Smooth muscle cell of the umbilical artery (primary cell): ENCODE measurements at places on chromosomes 12 and 14. TPM values are rescaled to one million over a fixed set of nuclear protein-coding genes. Genes with fewer than 3 reads are reported as not detected.

The NRL gene
- 0.30 and 0.69 TPM in 2 replicates for total RNA-seq

The TMEM119 gene
- 2.3 and 24.9 TPM in 2 replicates for total RNA-seq

The ORMDL2 gene
- 16.1 and 19.9 TPM in 2 replicates for total RNA-seq

The SERPINA10 gene
- not detected in 2 replicates for total RNA-seq

The IFT43 gene
- 22.6 and 34.1 TPM in 2 replicates for total RNA-seq

The ACSM4 gene
- total RNA-seq: not detected in 2 replicates

The KLRK1 gene
- total RNA-seq: not detected in 2 replicates

The RERG gene
- total RNA-seq: 0.14 and 0.30 TPM in 2 replicates

The CCDC177 gene
- not detected in 2 replicates for total RNA-seq

The GNPTAB gene
- total RNA-seq: 56.4 and 76.3 TPM in 2 replicates

The PCK2 gene
- 26.7 TPM in 2 replicates for total RNA-seq

The MAP3K9 gene
- total RNA-seq: 0.59 and 1.4 TPM in 2 replicates

The NAP1L1 gene
- total RNA-seq: 237 and 415 TPM in 2 replicates

The RAB35 gene
- 16.9 and 27.5 TPM in 2 replicates for total RNA-seq

The SLCO1B1 gene
- total RNA-seq: not detected in 2 replicates

The ACOT4 gene
- total RNA-seq: 0.46 and 0.59 TPM in 2 replicates

The STON2 gene
- total RNA-seq: not detected in 2 replicates

The TPH2 gene
- not detected in 2 replicates for total RNA-seq

The RPGRIP1 gene
- total RNA-seq: not detected in 2 replicates

The PTGER2 gene
- total RNA-seq: 4.8 and 8.0 TPM in 2 replicates

The CIT gene
- 3.3 and 19.6 TPM in 2 replicates for total RNA-seq

The EML1 gene
- total RNA-seq: 6.0 and 7.7 TPM in 2 replicates
